ENCODE measurements at places on chromosomes 3 and 15. TPM values are rescaled to one million over a fixed set of nuclear protein-coding genes. Genes with fewer than 3 reads are reported as not detected.

GRCh38 chr3:150299201-150299600 lies 108.9 kb upstream of the TSC22D2 start:
- no peak for DNase-seq

- DNase-seq: no peak
Observed at GRCh38 chr15:100914876-100915275, 4.3 kb upstream of the LRRK1 start.

LDHAL6B gene
- not detected for total RNA-seq

PRKCI gene
- 38.0 TPM for total RNA-seq

DNA sequence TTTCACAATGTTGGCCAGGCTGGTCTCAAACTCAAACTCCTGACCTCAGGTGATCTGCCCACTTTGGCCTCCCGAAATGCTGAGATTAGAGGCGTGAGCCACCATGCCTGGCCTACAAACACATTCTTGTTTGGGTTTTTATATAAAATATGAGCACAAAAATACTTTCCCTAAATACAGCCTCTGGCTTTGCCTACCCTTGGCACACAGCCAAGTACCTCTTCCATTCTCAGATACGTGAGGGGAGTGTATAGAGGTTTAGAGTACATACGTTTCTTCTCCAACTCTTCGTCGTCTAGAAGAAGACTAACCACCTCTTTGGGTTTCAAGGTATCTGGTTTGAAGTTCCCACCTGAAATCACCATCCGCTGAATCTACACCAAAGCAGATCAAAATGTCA lies 33.5 kb downstream of the CHAC1 start:
- DNase-seq: no peak

- DNase-seq: no peak
Observed at GRCh38 chr3:188659449-188660090, 505.6 kb downstream of the LPP start.

- DNase-seq: no peak
Observed at GRCh38 chr3:123540285-123540684, 44.6 kb downstream of the HACD2 start.
